Motor neuron (in vitro differentiated cells): ENCODE measurements at places on chromosomes 12 and 14. TPM values are rescaled to one million over a fixed set of nuclear protein-coding genes. Genes with fewer than 3 reads are reported as not detected.

The BATF gene
- not detected in 2 replicates for total RNA-seq

The TAS2R31 gene
- total RNA-seq, result 3.1 and 7.7 TPM in 2 replicates

The MYRFL gene
- 0.10 and 0.43 TPM in 2 replicates for total RNA-seq

The PLEKHA5 gene
- total RNA-seq, result 22.5 and 23.1 TPM in 2 replicates

The SLC17A8 gene
- 7.7 and 8.1 TPM in 2 replicates for total RNA-seq
